Activated CD8-positive, alpha-beta T cell treated with anti-CD3 and anti-CD28 coated beads for 36 hours (primary cell): ENCODE measurements at places on chromosomes 6 and 20. TPM values are rescaled to one million over a fixed set of nuclear protein-coding genes. Genes with fewer than 3 reads are reported as not detected.
A peak's percentile ranks its signal among the peaks of the same experiment; 100 is the strongest.

- peaks cover 31% of the 10 kb centered on the region for H3K4me1 ChIP-seq
- no peaks in the 10 kb centered on the region for H3K27me3 ChIP-seq
- no peak overlapping the region for H3K4me3 ChIP-seq
- H3K27ac ChIP-seq = no peak overlapping the region
- no peak for DNase-seq
Observed at GRCh38 chr6:125821825-125822281, 31.1 kb downstream of the NCOA7 start.

The XRN2 gene
- 72.6 TPM for total RNA-seq

DNA sequence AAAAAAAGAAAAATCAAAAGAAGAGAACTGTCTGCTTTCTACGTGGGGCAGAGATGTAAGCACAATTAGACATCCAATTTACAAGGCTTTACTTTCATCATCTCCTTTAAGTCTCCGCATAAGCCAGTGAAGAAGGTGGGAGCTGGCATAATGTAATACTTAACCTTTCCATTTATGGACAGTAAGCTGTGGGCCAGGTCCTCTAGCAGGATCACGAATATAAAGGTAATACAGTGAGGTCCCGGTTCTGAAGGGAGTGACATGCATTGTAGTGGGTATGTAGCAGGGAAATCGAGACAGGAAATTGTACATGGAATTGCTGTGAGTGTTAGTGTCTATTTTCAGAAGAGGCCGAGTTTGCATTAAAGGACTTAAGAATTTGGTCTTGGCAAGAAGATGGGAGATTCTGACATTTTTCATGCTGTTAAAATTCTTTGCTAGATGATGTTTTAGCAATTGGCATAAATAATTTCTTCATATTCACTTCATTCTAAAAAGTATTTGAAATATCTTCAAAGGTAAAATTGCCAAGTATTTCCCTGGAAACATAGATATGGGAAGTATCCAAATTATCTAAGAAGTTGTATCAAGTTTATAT is 20.4 kb upstream of the POPDC3 start:
- no peak for DNase-seq
- H3K27ac ChIP-seq = no peak overlapping the region
- peaks cover 6% of the 10 kb centered on the region for H3K27me3 ChIP-seq
- H3K4me1 ChIP-seq = no peaks in the 10 kb centered on the region
- no peak overlapping the region for H3K4me3 ChIP-seq
- no peaks in the 10 kb centered on the region for H3K36me3 ChIP-seq

DNA sequence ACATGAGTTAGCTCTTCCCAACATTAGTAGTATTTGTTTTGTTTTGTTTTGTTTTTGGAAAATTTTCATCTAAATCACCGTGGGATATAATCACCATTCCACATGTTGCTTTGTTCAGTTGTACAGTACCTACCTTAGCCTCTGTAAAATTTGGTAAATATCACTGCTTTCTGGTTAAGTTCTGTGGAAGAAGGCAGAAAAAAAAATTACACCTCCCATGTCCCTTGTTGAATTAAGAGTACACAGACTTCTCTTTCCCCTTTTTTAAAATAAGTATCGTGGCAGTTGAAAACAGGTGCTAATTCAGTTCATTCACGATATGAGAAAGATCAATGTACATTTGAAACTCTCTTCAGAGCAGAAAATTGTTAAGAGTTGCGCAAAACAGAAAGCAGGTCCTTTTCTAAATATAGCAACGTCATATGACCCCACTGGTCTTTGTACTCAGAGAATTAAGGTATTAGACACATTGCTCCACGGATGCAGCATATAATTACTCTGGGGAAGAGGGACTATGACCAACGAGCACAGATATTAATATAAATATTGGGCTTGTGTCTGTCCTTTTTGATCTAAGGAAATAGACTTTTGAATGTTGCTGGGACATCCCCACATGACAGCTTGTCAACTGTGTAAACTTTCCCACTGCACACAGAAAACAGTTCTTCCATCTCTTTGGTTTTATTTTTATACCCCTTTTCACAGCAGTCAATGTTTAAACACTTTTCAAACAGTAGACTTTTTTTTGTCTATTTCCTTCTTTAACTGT is 58.6 kb upstream of the ZNF217 start:
- no peaks in the 10 kb centered on the region for H3K36me3 ChIP-seq
- peaks cover 43% of the 10 kb centered on the region for H3K4me1 ChIP-seq
- peak overlapping the region; percentile 72 for H3K4me3 ChIP-seq
- H3K27ac ChIP-seq = peak overlapping the region; percentile 97
- peak; percentile 13 for DNase-seq

DNA sequence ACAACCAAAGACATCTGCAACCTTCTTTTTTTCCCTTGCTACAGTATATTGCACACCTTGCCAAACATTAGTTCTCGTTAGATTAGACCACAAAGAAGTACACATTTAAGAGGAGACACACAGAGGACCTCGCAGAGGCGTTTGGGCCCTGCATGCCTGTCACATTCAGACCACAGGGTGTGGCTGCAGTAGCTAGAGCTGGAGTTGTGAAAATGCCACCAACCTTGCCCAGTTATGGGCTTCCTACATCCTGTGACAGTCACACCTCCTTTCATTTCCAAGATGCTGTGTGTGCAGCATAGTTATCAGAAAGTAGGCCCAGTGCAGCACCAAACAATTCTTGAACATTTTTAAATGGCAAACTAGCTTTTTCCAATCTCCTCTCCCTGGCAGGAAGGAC is 2.4 kb downstream of the SYNE1 start:
- no peak overlapping the region for H3K4me3 ChIP-seq
- peak; percentile 36 for DNase-seq
- peaks cover 39% of the 10 kb centered on the region for H3K27me3 ChIP-seq

- H3K27ac ChIP-seq = no peak overlapping the region
- peaks cover 19% of the 10 kb centered on the region for H3K4me1 ChIP-seq
- H3K36me3 ChIP-seq = no peaks in the 10 kb centered on the region
Observed at GRCh38 chr20:49575551-49576060, 7.7 kb upstream of the PTGIS start.

GRCh38 chr6:50185006-50185405 is 135.3 kb upstream of the DEFB112 start:
- no peaks in the 10 kb centered on the region for H3K4me1 ChIP-seq
- H3K36me3 ChIP-seq = no peaks in the 10 kb centered on the region
- no peak for DNase-seq
- no peak overlapping the region for H3K27ac ChIP-seq
- no peak overlapping the region for H3K4me3 ChIP-seq

The IRF4 gene
- 409 TPM for total RNA-seq

The ME1 gene
- 0.49 TPM for total RNA-seq

The GJA1 gene
- 0.09 TPM for total RNA-seq

GRCh38 chr6:23980965-23981364 is 145.1 kb upstream of the NRSN1 start:
- H3K4me3 ChIP-seq = no peak overlapping the region
- no peaks in the 10 kb centered on the region for H3K4me1 ChIP-seq
- H3K36me3 ChIP-seq = no peaks in the 10 kb centered on the region
- no peak overlapping the region for H3K27ac ChIP-seq

GRCh38 chr6:6775074-6775473 is 186.6 kb downstream of the LY86 start:
- no peaks in the 10 kb centered on the region for H3K36me3 ChIP-seq
- H3K27me3 ChIP-seq = peaks cover 8% of the 10 kb centered on the region

The LHFPL5 gene
- not detected for total RNA-seq

- H3K4me3 ChIP-seq = no peak overlapping the region
- DNase-seq = no peak
- H3K36me3 ChIP-seq = no peaks in the 10 kb centered on the region
Observed at GRCh38 chr6:73980096-73980495, 284.1 kb downstream of the CD109 start.

The RGS17 gene
- total RNA-seq = not detected

The SNRPB gene
- 479 TPM for total RNA-seq

The LRRC73 gene
- total RNA-seq = 0.18 TPM
